Activated CD4-positive, CD25-positive, alpha-beta regulatory T cell treated with anti-CD3 and anti-CD28 coated beads, Interleukin-2, amount 50 U/mL, for 72 hours (primary cell): ENCODE measurements at places on chromosomes 7 and 10.

DNA sequence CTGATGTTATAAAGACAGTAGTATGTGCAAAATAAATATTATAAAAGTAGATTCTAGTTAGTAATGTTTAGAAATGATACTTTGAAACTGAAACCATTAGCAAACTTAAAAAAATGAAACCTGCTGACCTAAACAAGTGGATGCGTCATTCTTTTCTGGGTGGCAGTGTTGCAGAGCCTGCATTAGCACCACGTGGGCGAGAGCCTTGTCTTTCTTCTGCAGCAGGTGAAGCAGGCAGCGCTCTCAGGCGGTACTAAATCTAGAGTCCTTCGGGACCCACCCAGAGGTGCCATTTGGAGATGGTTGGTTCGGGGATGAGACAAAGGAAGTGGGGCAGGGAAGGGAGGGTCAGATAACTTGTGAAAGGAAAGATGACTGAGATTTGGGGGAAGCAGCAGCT is 759.1 kb upstream of the IGFBP3 start:
- no peak for DNase-seq

DNA sequence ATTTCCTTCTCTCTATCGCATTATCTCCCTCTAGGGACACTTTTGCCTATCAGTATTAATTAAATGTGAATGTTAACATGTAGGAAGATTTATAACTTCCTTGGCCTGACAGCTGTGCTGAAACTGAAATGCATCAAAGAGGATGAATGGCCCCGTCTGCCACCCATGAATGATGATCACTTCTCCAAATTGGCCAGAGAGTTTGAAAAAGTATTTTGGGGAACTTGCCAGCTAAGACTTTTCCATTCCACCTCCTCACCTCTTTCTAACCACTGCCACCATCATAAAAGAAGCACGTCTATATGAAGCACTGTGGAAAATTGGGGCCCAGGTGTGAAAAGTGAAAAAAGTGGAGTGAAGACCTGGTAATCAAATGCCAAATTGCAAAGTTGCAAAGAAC is 25.4 kb upstream of the ST8SIA6 start:
- DNase-seq = no peak

GRCh38 chr10:103643381-103643780 is 149.9 kb downstream of the NEURL1 start:
- DNase-seq = no peak

DNA sequence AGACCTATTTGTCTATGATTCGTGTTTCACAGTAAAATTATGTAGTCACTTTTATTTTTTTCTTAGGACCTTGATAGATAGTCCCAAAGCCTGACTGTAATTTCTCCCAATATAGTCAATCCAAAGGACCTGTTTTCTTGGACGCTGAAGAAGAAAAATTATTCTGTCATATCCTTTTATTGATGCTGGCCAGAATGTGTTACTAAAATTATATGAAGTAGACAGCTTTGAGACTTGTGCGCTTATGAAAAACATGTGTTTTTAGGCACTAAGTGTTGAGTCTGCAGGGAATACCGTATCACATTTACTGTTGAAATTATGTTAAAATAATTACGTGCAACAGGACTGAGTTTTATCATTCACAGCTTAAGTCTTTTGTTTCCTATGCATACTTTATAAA is 17.9 kb downstream of the TES start:
- no peak for DNase-seq

DNA sequence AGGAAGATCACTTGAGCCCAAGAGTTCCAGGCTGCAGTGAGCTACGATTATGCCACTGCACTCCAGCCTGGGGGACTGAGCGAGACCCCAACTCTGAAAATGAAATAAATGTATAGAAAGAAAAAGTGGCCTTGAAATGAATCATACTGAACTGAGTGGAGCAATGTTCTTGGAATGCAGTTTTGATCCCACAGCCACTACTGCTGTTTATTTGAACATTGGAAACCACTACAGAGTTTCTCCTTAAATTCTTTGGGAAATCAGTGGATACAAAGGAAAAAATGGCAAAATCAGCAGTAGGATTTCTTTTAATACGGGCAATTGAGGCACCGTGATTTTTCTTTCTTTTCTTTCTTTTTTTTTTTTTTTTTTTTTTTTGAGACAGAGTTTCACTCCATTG is 637.4 kb downstream of the GALNT17 start:
- DNase-seq = no peak

GRCh38 chr10:9195385-9195784 is 1140.9 kb downstream of the GATA3 start:
- DNase-seq = no peak

GRCh38 chr10:44396671-44397191 is 11.8 kb upstream of the CXCL12 start:
- DNase-seq = no peak

DNA sequence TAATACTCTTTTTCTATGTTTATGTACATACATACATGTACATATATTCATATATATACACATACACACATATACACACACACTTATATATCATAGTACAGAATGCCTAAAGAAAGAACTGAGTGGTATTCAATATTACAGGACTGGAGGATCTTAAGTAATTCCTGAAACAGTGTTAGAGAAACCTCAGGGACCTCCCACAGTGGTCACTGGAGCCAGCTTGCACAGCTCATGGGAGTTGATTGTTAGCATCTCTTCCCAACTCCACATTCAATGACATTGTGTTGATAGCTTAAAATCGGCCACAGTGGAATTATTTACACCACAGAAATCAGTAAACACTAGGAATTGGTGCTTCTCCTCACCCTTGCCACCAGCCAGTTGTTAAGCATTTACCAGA is 6.0 kb downstream of the LRRC17 start:
- no peak for DNase-seq

- no peak for DNase-seq
These were observed 45.9 kb upstream of the KLF6 start for GRCh38 chr10:3830946-3831345.

GRCh38 chr10:79285315-79286197 is 61.7 kb upstream of the PPIF start:
- peak; percentile 66 for DNase-seq

DNA sequence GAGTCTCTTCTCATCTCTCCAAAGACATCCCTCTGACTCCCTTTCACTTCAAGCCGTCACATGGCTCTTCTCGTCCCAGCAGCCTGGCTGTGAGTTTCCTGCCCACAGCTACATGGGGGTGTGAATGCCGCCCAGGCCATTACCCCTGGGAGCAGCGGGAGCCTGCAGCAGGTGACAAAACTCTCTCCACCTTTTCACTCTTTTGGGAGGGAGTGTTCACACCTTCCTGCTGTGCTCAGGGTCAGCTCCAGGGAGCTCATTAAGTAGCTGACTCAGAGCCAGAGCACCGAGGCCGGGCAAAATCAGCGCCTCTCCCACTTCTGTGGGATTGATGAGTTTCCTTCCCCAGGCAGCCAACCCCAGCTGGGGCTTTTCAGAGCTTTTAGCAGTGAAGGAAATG is 271.3 kb downstream of the TYW1 start:
- DNase-seq = no peak

- no peak for DNase-seq
These were observed 832.1 kb downstream of the CNTNAP2 start for GRCh38 chr7:146948703-146949102.

GRCh38 chr7:152013974-152014373 is 11.5 kb upstream of the GALNT11 start:
- no peak for DNase-seq

DNA sequence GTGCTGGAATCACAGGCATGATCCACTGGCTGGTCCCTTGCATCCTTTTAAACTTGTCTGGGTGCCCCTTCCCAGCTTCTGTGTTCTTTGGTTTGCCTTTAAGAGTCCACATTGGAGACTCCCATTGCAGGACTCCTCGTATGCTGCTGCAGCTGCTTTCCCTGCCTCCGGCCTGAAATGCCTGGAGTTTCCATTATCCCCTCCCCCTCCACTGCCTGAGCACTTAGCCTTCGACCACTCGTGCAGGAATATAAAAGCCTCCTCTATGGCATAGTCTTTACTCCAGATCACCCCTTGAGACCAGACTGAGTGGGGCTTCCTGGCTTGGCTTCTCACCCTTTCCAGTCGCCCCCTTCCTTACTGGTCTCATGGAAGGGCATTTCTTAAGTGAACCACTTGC is 80.2 kb downstream of the RHOBTB1 start:
- DNase-seq = no peak

- DNase-seq = no peak
These were observed 108.7 kb downstream of the PCLO start for GRCh38 chr7:83053965-83054364.

- DNase-seq = no peak
These were observed 358.7 kb upstream of the MYO3A start for GRCh38 chr10:25575343-25575742.
